Activated T-cell treated with anti-CD3 and anti-CD28 coated beads, Interleukin-2, amount 50 U/mL, for 48 hours (primary cell): ENCODE measurements at places on chromosomes 12 and 14.

- DNase-seq: no peak
Observed at GRCh38 chr14:104680056-104680805, 9.2 kb upstream of the INF2 start.

- peak; percentile 67 for DNase-seq
Observed at GRCh38 chr12:2057041-2057794, 4.4 kb downstream of the CACNA1C start.

- DNase-seq: no peak
Observed at GRCh38 chr12:68913682-68914081, 19.3 kb downstream of the CPM start.

DNA sequence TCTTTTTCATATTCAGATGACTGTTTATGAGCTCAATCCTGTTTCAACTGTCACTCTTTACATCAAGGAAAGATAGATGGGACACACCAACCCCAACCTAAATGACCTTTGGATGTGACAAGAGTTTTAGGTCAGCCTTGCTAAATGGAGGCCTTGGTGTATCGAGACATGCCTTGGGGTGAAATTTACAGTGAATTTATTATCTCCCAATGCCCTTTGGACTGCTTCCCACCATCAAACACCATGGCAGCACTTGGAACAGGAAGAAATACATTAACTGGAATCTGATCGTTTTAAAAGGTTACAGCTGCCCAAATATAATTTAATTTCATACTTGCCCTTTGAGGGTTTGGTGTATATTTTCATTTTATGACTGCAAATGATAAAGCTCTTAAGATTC lies 327.6 kb downstream of the SOX5 start:
- no peak for DNase-seq

DNA sequence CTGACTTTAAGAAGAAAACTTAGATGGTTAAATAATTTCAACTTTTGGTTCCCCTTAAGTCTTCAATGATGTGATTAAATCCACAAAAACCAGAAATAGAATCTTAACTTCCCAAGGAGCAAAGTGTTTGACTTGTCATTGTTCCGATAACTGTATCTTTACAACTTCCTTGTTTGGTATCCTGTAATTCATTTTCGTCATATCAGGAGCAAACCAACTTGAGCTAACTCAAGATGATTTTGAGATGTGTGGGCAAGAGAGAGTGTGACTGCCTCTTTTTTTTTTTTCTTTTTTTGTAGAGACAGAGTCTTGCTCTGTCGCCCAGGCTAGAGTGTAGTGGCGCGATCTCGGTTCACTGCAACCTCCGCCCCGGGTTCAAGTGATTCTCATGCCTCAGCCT lies 25.3 kb downstream of the DRAM1 start:
- DNase-seq: no peak

- DNase-seq: no peak
Observed at GRCh38 chr12:3319723-3320492, 171.1 kb upstream of the PRMT8 start.

- no peak for DNase-seq
Observed at GRCh38 chr12:25843976-25844375, 114.5 kb upstream of the RASSF8 start.
